ENCODE measurements at places on chromosomes 7 and 10.

DNA sequence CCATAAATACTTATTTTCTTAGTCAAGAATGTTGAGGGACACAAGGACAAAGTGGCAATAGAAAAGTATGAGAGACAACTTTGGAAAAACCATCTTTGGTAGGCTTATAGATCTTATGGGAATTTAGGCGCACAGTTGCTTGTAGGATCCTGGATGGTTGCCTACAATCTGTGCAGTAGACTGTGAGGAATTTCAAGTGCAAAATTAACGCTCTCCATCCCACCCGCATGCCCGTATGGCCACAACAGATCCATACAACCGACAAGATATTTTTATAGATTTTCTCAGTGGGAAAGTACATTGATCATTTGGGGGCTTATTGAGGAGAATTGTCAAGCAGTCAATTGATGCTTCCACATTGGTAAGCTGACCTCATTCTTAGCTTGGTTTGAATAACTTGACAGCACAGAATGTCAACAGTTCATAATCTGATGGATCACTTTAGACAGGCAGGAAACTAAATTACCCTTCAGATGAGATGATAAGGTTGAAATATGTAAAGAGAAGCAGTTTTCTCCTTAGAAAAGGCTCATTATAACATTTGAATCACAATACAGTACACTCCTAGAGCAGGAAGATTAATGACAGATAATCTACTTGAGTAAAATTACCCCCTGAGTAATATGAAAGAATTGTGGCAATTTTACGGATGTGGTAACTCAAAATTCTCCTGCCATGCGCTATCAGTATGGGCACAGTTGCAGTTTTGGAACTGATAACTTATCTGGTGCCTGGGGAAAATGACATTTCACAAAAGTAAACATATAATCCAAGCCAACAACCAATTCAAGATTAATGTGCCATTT lies 479.7 kb downstream of the KIF20B start:
- no peak for DNase-seq

GRCh38 chr10:70518695-70519094 lies 40.1 kb downstream of the PALD1 start:
- DNase-seq: no peak

DNA sequence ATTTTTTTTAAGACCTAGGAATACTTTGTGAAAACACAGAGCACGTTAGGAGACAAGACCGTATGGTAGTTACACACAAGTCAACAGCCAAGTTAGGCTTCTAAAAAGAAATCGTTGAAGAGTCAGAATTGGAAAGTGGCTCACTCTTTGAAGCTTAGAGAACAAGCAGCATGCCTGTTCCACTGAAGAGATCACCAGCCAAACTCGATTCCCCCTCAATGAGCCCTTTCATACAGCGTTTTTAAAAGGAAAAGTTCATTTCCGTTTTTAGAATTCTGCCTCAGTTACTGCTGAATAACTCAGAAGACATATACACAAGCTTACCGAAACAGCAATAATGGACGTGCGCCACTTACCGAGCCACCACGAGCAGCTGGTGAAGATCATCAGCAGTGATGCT lies 41.0 kb downstream of the MCMBP start:
- no peak for DNase-seq

GRCh38 chr10:76354212-76354738 lies 922.9 kb downstream of the LRMDA start:
- DNase-seq: no peak

- no peak for DNase-seq
Observed at GRCh38 chr7:155962191-155962967, 150.1 kb upstream of the SHH start.

GRCh38 chr7:47866120-47866519 lies 82.1 kb downstream of the PKD1L1 start:
- no peak for DNase-seq

DNA sequence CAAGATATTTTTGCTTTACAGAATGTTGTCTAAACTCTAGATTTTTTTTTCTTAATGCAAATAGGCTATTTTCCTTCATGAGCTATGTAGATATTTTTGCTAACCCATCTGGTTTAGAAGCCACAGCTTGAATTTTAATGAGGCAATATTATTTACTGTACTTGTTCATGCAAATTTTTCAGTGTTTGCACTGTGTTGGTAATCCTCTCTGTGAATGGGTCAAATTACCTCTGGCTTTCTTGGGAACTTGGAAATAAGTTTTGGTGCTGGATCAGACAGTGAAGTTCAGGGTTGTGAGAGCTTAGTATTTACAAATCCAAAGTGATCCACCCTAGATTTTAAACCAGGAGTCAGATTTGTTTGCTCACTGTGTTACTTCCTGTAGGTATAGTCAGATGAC lies 686.9 kb downstream of the NXPH1 start:
- no peak for DNase-seq

DNA sequence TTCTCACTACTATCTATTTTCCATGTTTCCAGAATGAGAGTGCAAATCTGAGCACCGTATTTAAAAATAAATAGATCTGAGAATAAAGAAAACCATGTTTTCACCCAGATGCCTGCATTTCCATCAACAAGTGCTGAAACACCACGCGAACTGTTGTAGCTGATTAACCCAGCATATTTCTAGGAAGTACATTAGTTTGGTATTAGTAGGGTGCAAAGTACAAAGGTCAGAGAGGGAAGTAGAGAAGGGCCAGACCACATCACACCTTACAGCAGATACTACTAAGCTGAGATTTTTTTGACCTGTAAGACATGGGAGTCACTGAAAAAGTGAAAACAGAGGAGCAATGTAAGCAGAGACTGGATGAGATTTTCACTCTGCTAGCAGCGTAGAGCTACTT lies 181.3 kb downstream of the IMMP2L start:
- no peak for DNase-seq

GRCh38 chr10:102799691-102800471 lies 37.3 kb downstream of the CYP17A1 start:
- no peak for DNase-seq

- DNase-seq: no peak
Observed at GRCh38 chr7:150946421-150947240, 31.5 kb downstream of the KCNH2 start.
